ENCODE measurements at places on chromosomes 4 and X.

GRCh38 chr4:26197018-26197779, 123.6 kb upstream of the RBPJ start:
- DNase-seq, result no peak
- H3K4me1 ChIP-seq, result peaks cover 10% of the 10 kb centered on the region
- no peak overlapping the region for H3K27ac ChIP-seq
- H3K36me3 ChIP-seq, result no peaks in the 10 kb centered on the region
- no peak overlapping the region for H3K4me3 ChIP-seq

DNA sequence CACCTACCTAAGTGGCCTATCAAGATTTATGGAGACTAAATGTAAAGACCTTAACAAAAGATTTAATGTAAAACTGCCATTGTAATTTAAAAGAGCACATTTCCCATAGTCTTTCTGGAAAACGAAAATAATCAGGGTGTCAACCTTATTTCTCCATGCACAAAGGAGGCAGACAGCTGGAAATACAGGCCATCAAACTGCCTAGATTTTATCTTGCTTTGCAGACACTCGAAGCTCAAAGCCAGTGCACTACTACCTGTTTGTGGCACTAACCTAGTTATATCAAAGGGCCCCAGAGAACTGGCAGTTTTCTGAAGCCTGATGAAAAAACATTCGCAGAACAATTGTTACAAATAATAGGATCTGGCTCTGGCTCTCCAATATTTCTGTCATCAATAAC, 863.9 kb downstream of the STPG2 start:
- H3K36me3 ChIP-seq, result no peaks in the 10 kb centered on the region
- H3K27me3 ChIP-seq, result no peaks in the 10 kb centered on the region
- H3K4me1 ChIP-seq, result no peaks in the 10 kb centered on the region
- no peak overlapping the region for H3K4me3 ChIP-seq
- no peak for DNase-seq
- H3K27ac ChIP-seq, result no peak overlapping the region

- H3K27me3 ChIP-seq, result no peaks in the 10 kb centered on the region
- DNase-seq, result no peak
- H3K36me3 ChIP-seq, result no peaks in the 10 kb centered on the region
- no peaks in the 10 kb centered on the region for H3K4me1 ChIP-seq
- no peak overlapping the region for H3K27ac ChIP-seq
These were observed 173.0 kb upstream of the PCDH18 start for GRCh38 chr4:137705171-137705783.

DNA sequence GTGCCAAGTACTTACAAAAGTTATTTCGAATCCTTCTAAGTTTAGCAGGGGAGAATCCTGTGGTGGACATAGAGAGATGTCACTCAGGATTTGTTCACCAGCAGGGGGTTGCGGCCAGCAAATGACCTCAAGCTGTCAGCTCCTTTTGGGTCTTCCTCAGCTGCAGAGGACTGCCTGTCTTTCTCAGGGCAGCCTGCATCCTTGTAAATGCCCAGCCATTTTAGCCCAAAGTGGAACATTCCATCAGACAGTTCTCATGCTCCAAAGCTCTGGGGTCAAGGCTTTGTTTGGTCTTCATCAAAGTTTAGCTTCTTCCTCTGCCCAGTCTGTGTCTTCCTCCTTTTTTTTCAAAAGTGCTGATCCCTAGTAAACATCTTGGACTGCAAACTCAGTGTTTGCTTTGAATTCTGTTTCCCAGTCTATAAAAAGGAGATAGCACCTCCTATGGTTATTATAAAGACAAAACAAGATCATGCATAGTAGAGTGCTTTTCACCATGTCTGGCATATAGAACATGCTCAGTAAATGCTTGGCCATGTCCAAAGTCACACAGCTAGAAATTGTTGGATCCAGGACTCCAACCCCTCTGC, 156.4 kb upstream of the GATB start:
- no peak overlapping the region for H3K4me3 ChIP-seq
- no peak for DNase-seq
- no peaks in the 10 kb centered on the region for H3K4me1 ChIP-seq
- no peaks in the 10 kb centered on the region for H3K36me3 ChIP-seq

DNA sequence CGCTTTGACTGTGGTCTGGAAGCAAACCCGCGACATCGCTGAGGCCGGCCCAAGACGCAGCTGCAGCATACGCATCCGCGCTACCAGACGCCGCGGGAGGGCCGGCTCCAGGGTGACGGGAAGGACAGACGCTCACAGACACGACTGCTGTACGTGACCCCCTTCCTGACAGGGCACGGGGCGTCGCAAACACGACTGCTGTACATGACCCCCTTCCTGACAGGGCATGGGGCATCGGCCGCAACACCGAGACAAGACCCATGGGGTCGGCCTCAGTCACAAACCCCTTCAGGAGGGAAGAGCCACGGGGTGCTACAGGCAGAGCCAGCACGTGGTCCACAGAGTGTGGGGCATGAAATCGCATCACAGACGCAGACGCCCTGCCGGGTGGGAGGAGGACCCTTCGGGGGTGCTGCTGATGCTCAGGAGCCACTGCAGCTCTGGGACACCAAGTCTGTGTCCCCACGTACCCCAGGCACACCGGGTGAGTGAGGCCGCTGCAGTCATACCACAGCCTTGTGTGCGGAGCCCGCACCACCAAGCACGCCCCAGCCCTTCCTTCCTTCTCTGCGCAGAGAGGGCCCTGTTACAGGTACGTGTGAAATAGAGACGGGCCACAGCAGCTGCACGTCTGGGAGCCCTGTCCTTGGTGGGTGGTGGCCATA, 38.7 kb upstream of the CPLX1 start:
- H3K4me3 ChIP-seq, result no peak overlapping the region
- H3K36me3 ChIP-seq, result peaks cover 81% of the 10 kb centered on the region
- H3K27me3 ChIP-seq, result no peaks in the 10 kb centered on the region
- DNase-seq, result no peak
- no peaks in the 10 kb centered on the region for H3K4me1 ChIP-seq

GRCh38 chrX:155682834-155683233, 70.1 kb upstream of the TMLHE start:
- no peaks in the 10 kb centered on the region for H3K36me3 ChIP-seq
- DNase-seq, result no peak
- no peak overlapping the region for H3K27ac ChIP-seq
- no peak overlapping the region for H3K4me3 ChIP-seq
- no peaks in the 10 kb centered on the region for H3K27me3 ChIP-seq
- H3K4me1 ChIP-seq, result no peaks in the 10 kb centered on the region

- no peaks in the 10 kb centered on the region for H3K4me1 ChIP-seq
- H3K36me3 ChIP-seq, result no peaks in the 10 kb centered on the region
- H3K27ac ChIP-seq, result no peak overlapping the region
- H3K27me3 ChIP-seq, result no peaks in the 10 kb centered on the region
- no peak overlapping the region for H3K4me3 ChIP-seq
- no peak for DNase-seq
These were observed 11.7 kb upstream of the FAT4 start for GRCh38 chr4:125303058-125303457.

- peaks cover 51% of the 10 kb centered on the region for H3K4me1 ChIP-seq
- no peak for DNase-seq
- H3K36me3 ChIP-seq, result peaks cover 81% of the 10 kb centered on the region
- no peak overlapping the region for H3K4me3 ChIP-seq
These were observed 32.9 kb downstream of the LAMTOR3 start for GRCh38 chr4:99861120-99861905.

- H3K27ac ChIP-seq, result peak overlapping the region; percentile 41
- H3K4me3 ChIP-seq, result peak overlapping the region; percentile 8
- no peaks in the 10 kb centered on the region for H3K36me3 ChIP-seq
- H3K27me3 ChIP-seq, result no peaks in the 10 kb centered on the region
- no peak for DNase-seq
- peaks cover 79% of the 10 kb centered on the region for H3K4me1 ChIP-seq
These were observed 57.0 kb upstream of the PLAC8 start for GRCh38 chr4:83171436-83172039.

- H3K4me3 ChIP-seq, result no peak overlapping the region
- peaks cover 4% of the 10 kb centered on the region for H3K27me3 ChIP-seq
- H3K27ac ChIP-seq, result no peak overlapping the region
- no peak for DNase-seq
- H3K36me3 ChIP-seq, result no peaks in the 10 kb centered on the region
These were observed 86.1 kb downstream of the CPE start for GRCh38 chr4:165464813-165465381.

- no peak for DNase-seq
- H3K36me3 ChIP-seq, result no peaks in the 10 kb centered on the region
- H3K4me3 ChIP-seq, result no peak overlapping the region
These were observed 551.4 kb downstream of the IQCM start for GRCh38 chr4:149264093-149264733.

DNA sequence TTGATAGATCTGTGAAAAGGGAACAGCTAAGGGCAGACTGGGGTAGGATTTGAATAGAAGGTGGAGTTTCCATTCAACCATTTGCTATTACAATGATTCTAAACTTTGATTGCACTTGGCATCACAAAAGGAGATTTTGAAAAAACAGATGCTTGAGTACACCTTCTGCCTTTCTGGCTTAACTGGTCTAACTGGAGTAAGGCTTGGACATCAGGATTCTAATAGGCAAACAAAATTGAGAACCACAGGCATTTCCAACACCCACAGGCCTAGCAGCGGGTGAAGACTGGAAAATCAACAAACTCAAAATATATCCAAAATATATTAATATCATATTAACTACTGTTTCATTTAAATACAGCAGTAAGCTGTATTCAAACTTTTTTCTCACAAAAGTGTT, 1.9 kb upstream of the VEGFC start:
- no peak overlapping the region for H3K27ac ChIP-seq
- H3K4me1 ChIP-seq, result peaks cover 12% of the 10 kb centered on the region
- peaks cover 34% of the 10 kb centered on the region for H3K27me3 ChIP-seq
- H3K36me3 ChIP-seq, result no peaks in the 10 kb centered on the region
- H3K4me3 ChIP-seq, result no peak overlapping the region
- no peak for DNase-seq

- H3K36me3 ChIP-seq, result no peaks in the 10 kb centered on the region
- H3K4me1 ChIP-seq, result no peaks in the 10 kb centered on the region
- no peaks in the 10 kb centered on the region for H3K27me3 ChIP-seq
- DNase-seq, result no peak
- H3K27ac ChIP-seq, result no peak overlapping the region
- no peak overlapping the region for H3K4me3 ChIP-seq
These were observed 707.9 kb upstream of the PITX2 start for GRCh38 chr4:111330786-111331185.

- no peaks in the 10 kb centered on the region for H3K36me3 ChIP-seq
- DNase-seq, result no peak
- no peak overlapping the region for H3K4me3 ChIP-seq
- no peak overlapping the region for H3K27ac ChIP-seq
- no peaks in the 10 kb centered on the region for H3K4me1 ChIP-seq
These were observed 56.3 kb downstream of the PCDH7 start for GRCh38 chr4:30776451-30776850.

GRCh38 chr4:118682928-118683327, 2.3 kb upstream of the METTL14 start:
- H3K36me3 ChIP-seq, result peaks cover 16% of the 10 kb centered on the region
- H3K27me3 ChIP-seq, result no peaks in the 10 kb centered on the region
- H3K4me1 ChIP-seq, result peaks cover 23% of the 10 kb centered on the region
- no peak overlapping the region for H3K4me3 ChIP-seq
- DNase-seq, result no peak
- H3K27ac ChIP-seq, result no peak overlapping the region

GRCh38 chr4:128566693-128567092, 242.8 kb upstream of the JADE1 start:
- no peak for DNase-seq
- no peaks in the 10 kb centered on the region for H3K4me1 ChIP-seq
- H3K27ac ChIP-seq, result no peak overlapping the region
- no peaks in the 10 kb centered on the region for H3K36me3 ChIP-seq
- no peak overlapping the region for H3K4me3 ChIP-seq
- H3K27me3 ChIP-seq, result peaks cover 6% of the 10 kb centered on the region

DNA sequence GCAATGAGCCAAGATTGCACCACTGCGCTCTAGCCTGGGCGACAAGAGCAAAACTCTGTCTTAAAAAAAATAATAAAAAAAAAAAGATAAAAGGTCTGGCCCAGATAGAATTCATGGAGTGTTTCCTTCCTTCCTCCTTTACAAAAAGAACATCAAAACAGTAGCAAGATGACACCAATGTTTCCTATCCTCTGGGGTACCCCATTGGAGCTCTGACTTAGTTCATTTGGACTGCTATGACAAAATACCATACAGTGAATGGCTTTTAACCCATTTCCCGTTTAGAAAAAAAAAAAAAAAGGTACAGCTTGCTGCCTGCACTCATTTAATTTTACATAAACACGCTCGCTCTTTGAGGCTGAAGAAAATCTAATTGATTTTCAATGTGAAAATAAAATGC, 89.9 kb upstream of the PRKX start:
- peaks cover 10% of the 10 kb centered on the region for H3K27me3 ChIP-seq
- no peak overlapping the region for H3K4me3 ChIP-seq
- H3K27ac ChIP-seq, result no peak overlapping the region
- no peaks in the 10 kb centered on the region for H3K36me3 ChIP-seq
- no peak for DNase-seq
- H3K4me1 ChIP-seq, result no peaks in the 10 kb centered on the region

GRCh38 chr4:39729557-39729956, 31.6 kb downstream of the UBE2K start:
- H3K4me3 ChIP-seq, result no peak overlapping the region
- no peak for DNase-seq
- peaks cover 30% of the 10 kb centered on the region for H3K36me3 ChIP-seq
- H3K4me1 ChIP-seq, result peaks cover 57% of the 10 kb centered on the region
- H3K27me3 ChIP-seq, result no peaks in the 10 kb centered on the region
- peak overlapping the region; percentile 38 for H3K27ac ChIP-seq

GRCh38 chrX:136954930-136955329, 74.4 kb upstream of the RBMX start:
- no peak for DNase-seq
- H3K36me3 ChIP-seq, result no peaks in the 10 kb centered on the region
- H3K4me3 ChIP-seq, result no peak overlapping the region

DNA sequence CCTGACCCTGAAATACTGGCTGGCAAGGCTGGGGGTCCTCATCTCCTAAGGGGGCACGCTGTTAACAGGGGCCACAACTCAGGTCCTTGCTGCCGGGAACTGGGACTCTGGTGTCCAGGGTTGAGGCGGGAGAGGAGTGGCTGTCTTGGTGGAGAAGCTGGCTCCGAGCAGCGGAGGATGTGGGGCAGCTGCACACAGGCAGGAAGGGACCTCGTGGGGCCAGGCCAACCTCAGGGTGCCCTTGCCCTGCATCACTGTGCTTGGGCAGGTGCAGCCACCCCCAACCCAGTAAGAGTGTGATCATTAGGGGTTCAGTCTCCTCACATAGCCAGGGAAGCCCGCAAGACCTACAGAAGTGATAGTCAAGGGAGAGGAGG, 12.6 kb upstream of the PDE6B start:
- H3K36me3 ChIP-seq, result no peaks in the 10 kb centered on the region
- no peak for DNase-seq
- H3K27ac ChIP-seq, result no peak overlapping the region
- peaks cover 19% of the 10 kb centered on the region for H3K27me3 ChIP-seq
- H3K4me1 ChIP-seq, result no peaks in the 10 kb centered on the region

GRCh38 chr4:82578935-82579334, 17.1 kb upstream of the TMEM150C start:
- no peak for DNase-seq
- no peaks in the 10 kb centered on the region for H3K4me1 ChIP-seq
- no peak overlapping the region for H3K27ac ChIP-seq
- H3K27me3 ChIP-seq, result peaks cover 9% of the 10 kb centered on the region
- no peak overlapping the region for H3K4me3 ChIP-seq
